ENCODE measurements at places on chromosomes 2 and 18.
A peak's percentile ranks its signal among the peaks of the same experiment; 100 is the strongest.

- no peak for DNase-seq
Observed at GRCh38 chr18:43774497-43774896, 497.2 kb upstream of the SYT4 start.

DNA sequence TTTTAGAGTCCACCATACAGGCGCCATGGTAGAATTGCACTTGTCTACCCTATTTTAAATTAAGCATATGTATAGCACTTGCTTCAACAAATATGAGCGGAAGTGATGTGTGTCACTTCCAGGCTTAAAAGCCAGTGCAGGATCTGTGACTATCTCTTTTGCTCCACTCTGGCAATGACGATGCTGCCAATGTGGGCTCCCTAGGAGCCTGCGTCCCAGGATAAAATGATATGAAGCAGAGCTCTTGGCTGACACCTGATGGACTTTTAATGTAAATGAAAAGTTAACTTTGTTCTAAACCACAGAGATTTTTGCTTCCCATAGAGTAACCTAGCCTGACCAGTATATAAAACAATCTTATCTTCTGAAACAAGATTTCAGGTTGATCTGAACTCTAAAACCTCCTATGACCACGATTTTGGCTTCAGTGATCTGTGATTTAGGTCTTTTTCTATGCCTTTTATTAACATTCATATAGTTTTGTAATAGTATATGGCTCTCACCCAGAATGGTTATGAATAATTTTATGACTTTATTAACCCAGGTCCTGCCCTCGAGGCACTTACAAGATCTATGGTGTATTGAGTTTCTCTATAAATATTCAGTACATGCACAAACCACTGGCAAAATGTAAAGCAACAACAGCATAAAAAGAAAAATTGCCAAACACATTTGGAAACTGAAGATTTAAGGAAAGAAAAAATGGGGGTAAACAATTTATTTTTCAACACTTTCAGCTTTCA is 422.5 kb upstream of the PIK3C3 start:
- DNase-seq, result peak; percentile 39

DNA sequence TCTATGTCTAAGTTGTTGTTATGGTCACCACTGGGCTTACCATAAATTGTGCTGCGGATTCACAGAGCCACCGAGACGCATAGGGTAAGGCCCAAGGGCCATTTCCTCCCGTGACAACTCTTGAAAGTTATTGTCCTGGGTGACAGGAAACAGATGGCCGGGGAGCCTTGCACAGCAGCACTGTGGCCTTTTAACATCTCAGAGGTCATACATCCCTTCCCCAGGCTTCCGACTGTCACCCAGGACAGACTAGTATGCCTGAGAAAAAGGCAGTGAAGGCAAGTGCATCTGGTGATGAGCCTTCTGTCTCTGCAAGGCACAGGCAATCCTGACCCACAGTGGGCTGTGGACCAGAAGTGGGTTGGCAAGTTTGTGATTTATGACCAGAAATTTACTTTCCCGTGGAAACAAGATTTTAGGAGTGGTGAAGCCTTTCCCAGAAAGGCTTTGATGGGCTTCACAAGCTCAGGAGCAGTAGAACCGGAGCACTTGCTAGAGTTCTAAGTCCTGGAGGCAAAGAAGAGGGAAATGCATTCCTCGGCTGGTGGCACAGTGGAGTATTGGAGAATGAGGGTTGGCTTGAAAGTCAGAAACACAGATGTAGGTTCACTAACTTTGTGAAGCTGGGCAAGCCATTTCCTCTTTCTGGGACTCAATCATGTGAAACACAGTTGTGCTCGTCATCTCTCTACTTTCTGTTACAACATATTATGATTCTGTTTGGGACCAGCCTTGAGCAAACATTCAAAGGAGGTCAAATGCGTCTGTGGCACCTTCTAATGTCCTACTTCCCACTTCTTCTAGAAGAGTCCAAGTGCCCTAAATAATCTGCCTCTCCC is 2.0 kb upstream of the CAPN14 start:
- DNase-seq, result no peak

DNA sequence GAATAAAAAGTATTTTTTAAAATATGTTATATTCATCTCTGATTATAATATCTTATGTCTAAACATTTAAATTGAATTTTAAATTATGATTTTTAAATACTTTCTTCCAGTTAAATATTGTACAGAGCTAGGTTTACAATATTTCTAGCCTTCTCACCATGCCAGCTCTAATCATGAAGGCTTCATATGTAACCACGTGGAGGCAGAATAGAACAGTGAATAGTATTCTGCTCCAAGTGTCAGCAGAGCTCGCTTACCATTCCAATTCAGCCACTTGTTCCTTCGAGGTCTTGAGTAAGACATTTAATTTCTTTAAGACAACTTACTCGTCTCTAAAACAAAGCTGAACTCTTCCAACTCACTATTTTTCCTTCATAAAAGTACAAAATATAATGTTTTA is 871.8 kb downstream of the SUCLG1 start:
- no peak for DNase-seq

- DNase-seq, result no peak
Observed at GRCh38 chr2:110881908-110882307, 149.5 kb downstream of the ACOXL start.

DNA sequence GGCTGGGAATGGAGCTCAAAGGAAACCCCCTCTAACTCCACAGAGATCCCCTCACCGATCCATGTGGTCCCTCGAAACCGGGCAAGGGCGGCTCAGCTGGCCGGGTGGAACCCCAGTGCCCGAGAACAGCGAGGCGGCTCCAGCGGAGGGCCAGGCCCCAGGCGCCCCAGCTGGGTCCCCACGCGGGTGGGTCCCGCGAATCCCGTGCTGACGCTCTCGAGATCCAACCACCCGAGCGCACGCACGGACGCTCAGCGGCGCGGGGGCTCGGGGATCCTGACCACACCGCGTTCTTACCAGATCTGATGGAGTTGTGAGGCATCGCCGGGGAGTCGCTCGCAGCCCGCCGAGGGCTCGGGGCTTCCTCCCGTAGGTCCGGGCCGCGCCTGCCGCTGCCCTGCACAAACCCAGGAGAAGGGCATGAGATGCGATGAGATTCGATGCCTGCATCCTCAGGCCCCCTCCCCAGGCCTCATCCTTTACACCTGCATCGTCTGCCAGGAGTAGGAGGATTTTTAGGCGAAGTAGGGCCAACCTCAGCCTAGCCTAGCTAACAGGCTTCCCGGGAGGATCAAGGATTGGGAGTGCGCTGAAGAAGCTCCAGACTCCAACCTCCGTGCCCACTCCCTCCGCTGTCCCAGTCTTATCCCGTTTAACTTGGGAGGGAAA is 514 bp downstream of the PAX8 start:
- DNase-seq, result no peak

- no peak for DNase-seq
Observed at GRCh38 chr2:45820048-45820447, 168.6 kb downstream of the PRKCE start.

GRCh38 chr2:45278365-45279078 is 269.3 kb upstream of the SIX2 start:
- peak; percentile 54 for DNase-seq

- DNase-seq, result peak; percentile 55
Observed at GRCh38 chr2:214593727-214594126, 182.9 kb downstream of the VWC2L start.

- no peak for DNase-seq
Observed at GRCh38 chr2:36659872-36660312, 36.6 kb upstream of the VIT start.

GRCh38 chr2:15615301-15615920 is 23.7 kb downstream of the DDX1 start:
- DNase-seq, result no peak

Measured in amniotic epithelial cell (primary cell).